T-helper 2 cell (primary cell): ENCODE measurements at places on chromosomes 7 and 10.

- DNase-seq: no peak
Measured at GRCh38 chr10:48493083-48493871, 111.6 kb downstream of the ARHGAP22 start.

DNA sequence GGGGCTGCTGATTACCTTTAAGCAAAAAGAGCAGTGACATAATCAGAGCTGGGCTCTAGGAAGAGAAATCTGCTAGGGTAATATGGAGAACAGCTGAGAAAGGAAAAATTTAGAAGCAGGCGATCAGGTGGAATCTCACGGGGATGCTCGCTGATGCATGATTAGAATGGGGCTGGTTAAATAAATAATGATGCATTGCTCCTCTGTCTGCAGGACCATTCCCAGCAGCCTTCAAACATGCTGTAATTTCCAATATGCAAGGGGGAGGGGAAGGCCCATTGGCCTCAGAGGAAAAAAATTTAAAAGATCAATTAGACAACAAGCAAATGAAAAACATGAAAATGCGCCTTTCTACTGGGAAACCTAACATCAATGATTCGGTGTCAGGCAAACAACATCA is 65.6 kb upstream of the C10orf90 start:
- DNase-seq: no peak

DNA sequence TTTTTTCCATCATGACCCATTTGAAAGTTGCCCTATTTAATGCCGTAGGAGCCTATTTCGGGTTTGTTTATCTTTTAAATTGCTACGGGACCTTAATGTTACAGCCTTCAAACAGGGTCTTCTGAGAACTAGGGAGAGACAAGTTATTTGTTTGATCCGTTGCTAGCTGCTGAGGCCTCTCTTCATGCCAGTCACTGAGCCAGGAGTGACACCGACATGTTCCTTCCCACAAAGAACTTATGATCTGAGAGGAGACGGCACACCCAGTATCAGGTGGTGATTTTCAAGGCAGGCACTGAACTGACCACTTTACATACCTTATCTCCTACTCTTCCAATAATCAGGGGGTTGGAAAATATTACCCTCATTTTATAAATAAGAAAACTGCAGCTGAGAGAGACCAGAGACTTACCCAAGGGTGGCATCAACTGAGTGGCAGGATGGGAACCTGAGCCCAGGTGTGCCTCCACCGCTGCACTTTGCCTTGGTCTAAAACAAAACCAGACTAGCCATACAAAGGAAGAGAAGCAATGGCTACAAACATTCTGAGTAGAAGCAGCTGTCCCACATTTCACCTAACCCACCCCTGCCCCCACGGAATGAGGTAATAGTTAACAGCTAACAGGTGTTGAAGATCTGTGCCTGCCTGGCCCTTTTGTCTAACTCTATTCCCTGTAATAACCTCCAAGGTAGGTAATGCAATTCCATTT is 40.5 kb downstream of the PPP1R3C start:
- DNase-seq: no peak

DNA sequence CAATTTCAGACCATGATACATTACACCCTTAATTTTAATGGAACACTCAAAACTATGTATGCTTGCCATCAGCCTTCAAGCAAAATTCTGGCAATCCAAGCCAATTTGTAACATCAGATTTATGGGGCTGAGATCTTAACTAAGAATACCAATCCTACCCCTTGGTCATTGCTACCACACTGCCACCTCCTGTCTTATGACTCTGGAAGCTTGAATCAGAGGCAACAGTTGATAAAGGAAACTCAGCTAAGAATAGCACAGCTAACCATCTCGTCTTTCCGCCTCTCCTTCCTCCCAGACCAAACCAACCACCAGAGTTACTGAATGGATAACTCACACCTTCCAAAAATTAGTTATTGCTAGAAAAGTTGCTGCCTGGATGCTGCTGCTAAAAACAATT is 7.4 kb downstream of the IGF2BP3 start:
- peak; percentile 62 for DNase-seq

DNA sequence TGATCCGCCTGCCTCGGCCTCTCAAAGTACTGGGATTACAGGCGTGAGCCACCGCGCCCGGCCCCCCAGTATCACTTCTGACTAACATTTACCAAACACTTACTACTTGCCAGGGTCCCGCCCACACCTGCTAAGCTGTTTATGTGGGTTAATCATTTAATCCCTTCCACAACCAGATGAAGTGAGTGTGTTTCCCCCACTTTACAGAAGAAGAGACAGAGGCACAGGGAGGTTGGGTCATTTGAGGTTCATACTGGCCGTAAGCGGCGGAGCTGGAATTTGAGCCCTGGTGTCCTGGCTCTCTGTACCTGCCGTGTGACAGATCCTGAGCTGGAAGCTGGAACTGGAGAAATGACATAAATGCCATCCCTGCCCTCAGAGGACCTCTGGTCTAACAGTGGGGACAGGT is 15.1 kb upstream of the VPS37D start:
- no peak for DNase-seq

- no peak for DNase-seq
Measured at GRCh38 chr7:92250603-92251002, 4.8 kb downstream of the ANKIB1 start.

- no peak for DNase-seq
Measured at GRCh38 chr10:62733654-62734293, 70.7 kb upstream of the ADO start.

DNA sequence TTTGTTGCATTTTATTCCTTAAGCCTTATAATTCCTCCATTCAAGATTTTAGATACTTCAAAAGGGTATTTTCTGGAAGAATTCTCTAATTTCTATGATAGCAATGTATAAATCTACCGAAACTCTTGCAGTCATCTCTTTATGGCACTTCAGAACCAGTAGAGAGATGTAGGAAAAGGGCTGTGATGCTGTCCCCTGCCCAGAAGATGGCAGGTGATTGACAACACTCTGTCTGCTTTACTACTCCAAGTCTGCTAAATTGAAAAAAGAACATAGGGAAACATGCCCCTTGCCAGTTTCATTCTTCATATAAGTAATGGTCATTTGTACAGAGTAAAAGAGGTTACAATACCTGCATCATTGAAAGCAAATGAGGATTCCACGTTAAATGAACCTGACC is 5.1 kb downstream of the TCTN3 start:
- no peak for DNase-seq

DNA sequence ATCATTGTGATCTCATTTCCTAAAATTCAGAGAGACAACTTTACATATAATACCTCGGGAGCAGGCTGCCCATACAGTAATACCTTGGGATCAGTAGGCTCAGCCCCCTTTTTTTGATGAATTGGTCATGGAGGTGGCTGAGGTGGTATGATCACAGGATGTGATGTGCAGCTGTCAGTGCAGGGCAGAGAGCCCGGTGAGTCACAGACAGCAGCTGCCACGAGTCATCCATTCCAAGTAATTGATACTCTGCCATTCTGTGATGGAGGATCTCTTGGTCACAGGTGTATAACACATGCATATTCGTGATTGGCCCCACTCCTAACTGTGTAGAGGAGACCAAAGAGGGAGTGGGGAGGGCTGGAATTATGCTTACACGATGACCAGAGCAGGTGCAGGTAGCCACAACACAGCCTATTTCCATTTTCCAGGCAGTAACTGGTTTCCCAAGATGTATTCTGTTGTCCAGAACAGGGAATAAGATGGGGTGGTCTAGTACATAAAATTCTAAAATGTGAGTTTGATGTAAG is 14.1 kb downstream of the NRCAM start:
- DNase-seq: no peak

DNA sequence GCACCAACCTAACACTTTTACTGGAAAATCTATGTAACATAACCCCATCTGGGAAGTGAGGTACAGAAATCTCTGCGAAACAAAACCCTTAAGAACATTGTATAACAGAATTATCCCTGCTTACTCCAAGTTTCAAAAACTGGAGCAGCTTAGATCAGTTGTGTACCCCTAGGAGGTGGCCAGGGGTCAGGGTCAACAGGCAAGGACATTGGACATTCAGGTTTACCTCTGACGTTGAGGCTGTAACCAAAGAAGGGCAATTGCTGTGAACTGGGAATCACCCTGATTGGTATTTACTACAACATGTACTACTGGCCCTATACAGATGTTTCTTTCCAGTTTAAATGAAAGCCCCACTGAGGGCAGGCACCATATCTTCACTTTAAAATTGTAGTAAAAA is 13.1 kb downstream of the SFXN3 start:
- DNase-seq: no peak

DNA sequence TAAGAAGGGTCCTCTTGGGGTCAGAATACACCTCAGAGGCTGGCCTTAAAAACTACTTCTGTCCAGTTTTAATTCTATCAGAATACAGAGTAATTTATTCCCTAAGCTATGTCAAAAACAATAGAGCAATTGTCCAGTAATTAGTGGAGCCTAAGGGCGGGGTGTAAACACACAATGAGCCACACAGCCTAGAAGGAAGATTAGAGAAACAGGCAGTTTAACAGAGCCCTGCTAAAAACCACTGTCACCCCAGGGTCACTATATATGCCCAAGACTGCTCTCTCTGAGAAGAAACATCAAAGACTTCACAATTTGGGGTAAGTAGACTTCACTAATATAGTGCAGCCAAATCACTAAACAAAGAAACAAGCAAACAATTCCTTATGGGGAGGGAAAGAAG is 27.2 kb upstream of the WNT2 start:
- no peak for DNase-seq

- DNase-seq: no peak
Measured at GRCh38 chr7:54546081-54546985, 4.2 kb downstream of the VSTM2A start.

GRCh38 chr10:4981722-4982471 is 18.7 kb downstream of the AKR1C1 start:
- DNase-seq: no peak

GRCh38 chr10:26821699-26822570 is 38.8 kb downstream of the ABI1 start:
- DNase-seq: no peak

DNA sequence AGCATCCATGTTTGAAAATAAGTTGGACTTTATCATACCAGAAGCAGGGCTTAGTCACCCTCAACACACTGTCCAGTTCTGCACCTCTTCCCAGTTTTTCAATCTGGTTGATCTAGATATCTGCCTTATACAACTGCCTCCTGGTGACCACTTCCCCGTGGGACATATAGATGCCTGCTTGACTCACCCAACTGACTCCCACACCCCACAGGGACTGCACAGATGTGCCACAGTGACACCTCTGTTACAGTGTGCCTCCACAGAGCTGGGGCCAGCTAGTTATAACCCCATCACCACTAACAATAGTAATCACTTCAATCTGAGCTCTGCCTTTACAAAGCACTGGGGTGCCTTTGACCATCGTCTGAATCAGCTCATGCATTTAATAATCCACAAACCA is 82.6 kb upstream of the AOAH start:
- no peak for DNase-seq

GRCh38 chr7:27200761-27201579 is 1.1 kb upstream of the HOXA13 start:
- DNase-seq: no peak

DNA sequence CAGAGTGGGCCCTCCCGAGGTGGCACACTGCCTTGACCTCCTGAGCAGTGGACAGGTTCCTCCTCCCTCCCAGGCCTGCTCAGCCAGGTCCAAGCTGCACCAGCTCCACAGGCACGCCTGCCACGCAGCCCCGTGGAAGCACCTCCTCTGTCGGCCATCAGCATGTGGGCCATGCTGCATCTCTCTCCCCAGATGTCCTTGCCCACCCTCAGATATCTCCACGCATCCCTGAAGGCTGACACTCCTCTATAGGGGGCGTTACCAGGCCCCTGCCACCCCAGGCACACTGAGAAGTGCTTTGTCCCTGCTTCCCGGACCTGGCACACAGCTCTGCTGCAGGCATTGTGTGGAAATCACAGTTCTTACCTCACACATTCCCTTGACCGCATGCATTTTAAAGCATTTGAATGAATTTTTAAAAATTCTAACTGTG is 598.5 kb downstream of the SDK1 start:
- DNase-seq: no peak

DNA sequence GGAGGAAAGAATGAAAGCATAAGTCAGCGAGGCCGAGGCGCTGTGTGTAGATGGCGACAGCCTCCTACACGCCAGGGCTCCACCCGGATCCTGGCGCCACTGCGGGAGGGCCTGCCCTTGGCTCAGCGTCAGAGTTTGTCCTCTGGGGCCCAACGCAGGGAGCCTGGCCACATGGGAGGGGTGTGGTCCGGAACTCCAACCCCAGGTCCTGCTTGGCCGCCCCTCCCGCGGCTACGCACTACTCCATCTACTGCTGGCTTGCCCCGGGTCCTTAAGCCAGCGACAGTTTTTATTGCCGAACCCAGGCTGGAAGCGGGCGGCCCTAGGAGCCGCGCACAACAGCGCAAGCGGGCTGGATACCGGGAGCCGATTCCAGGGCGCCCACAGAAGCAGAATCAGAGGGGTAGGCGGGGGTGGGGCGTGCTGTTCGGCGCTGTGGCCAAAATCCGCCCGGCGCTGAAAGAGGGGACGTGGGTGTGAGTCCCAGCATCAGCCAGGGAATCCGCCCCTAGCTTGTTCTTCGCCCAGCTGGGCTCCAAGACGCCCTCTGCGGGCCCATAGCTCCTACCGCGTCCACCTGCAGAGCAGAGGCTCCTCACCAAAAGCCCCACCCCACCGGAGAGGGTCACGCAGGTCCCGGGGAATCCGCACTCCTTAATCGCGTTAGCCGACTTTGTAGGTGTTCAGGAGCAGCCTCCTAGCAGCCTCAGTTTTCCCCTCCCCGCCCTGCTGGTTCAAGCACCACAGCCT is 4.5 kb downstream of the KAZALD1 start:
- DNase-seq: no peak

DNA sequence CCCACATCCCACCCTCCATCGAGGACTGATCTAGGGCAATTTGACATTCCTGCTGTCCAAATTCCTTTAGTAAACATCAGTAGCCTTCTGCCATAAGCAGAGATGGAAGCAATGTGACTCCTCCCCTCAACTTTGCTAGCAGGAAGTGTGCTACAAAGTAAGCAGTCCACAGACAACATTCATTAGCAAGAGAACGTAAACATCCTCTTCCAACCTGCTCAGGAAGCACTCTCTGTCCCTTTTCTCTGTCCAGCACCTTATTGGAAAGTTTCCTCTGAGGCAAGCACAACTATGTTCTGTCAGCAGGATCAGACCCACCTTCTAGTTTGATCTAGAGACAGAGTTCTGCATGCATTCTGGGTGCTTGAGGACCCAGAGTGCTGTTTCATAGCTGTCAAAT is 48.1 kb upstream of the LRGUK start:
- DNase-seq: no peak

GRCh38 chr7:17532861-17533404 is 234.5 kb downstream of the AHR start:
- DNase-seq: no peak

- DNase-seq: no peak
Measured at GRCh38 chr7:8391353-8392062, 41.9 kb upstream of the NXPH1 start.

GRCh38 chr7:33685981-33686683 is 219.2 kb upstream of the BMPER start:
- no peak for DNase-seq
